ENCODE measurements at places on chromosomes 5 and 9.
A peak's percentile ranks its signal among the peaks of the same experiment; 100 is the strongest.

DNA sequence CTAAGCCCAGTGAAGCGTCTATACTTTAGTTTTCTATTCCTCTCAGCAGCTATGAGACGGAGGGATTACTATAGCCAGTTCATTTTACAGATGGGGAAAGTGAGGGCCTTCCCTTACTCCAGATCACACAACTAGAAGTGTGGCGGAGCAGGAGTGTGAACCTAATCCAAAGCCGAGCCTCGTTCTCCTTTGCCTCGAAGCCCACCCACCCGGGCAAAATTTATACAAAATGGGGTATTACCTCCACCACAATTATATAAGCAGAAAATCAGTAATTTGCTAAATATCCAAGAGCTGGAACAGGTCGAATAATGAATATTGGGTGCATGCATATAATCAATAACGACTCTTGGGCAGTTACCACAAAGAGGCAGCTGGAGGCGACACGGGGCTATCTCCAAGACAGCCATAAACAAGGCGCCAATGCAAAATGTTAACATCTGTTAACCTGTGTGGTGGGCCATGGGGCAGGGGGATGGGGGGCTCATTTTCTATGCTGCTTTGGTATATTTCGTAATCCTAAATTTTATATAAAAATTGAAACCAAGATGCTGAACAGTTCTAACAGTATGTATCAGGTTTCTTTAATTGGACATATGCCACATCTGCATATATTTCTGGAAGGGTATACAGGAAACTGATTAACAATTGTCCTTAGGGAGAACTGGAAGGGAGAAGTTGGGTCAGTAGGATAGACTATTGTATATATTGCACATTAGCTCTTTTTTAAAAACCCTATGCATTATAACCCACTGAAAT lies 1.2 kb upstream of the RNF44 start:
- H3K4me3 ChIP-seq, result peak overlapping the region; percentile 61
- no peaks in the 10 kb centered on the region for H3K36me3 ChIP-seq
- H3K27me3 ChIP-seq, result no peaks in the 10 kb centered on the region
- H3K27ac ChIP-seq, result peak overlapping the region; percentile 98
- H3K4me1 ChIP-seq, result peaks cover 35% of the 10 kb centered on the region

DNA sequence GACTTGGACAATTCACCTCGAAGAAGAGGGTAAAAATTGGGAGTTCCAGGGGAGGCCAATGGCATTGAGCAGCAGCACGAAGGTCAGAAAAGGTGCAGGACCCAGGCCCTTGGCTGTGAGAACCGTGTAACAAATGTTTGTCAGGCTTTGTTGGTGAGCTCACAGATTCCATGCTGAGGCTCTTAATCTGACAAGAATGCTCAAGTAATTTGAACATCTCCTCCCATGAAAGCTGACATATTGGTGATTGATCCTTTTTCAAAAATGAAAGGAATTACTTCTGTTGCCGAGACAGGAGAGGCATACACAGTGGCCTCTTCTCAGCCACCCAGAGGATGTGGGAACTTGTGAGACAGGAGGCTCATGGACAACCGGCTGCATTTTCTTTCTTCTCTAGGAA lies 11.6 kb downstream of the RAI14 start:
- no peak overlapping the region for H3K27ac ChIP-seq
- no peaks in the 10 kb centered on the region for H3K27me3 ChIP-seq
- DNase-seq, result no peak
- H3K36me3 ChIP-seq, result no peaks in the 10 kb centered on the region
- peaks cover 7% of the 10 kb centered on the region for H3K4me1 ChIP-seq

GRCh38 chr9:7287065-7287464 lies 512.5 kb downstream of the DMAC1 start:
- H3K27ac ChIP-seq, result no peak overlapping the region
- H3K4me1 ChIP-seq, result no peaks in the 10 kb centered on the region
- no peaks in the 10 kb centered on the region for H3K27me3 ChIP-seq
- H3K4me3 ChIP-seq, result no peak overlapping the region

DNA sequence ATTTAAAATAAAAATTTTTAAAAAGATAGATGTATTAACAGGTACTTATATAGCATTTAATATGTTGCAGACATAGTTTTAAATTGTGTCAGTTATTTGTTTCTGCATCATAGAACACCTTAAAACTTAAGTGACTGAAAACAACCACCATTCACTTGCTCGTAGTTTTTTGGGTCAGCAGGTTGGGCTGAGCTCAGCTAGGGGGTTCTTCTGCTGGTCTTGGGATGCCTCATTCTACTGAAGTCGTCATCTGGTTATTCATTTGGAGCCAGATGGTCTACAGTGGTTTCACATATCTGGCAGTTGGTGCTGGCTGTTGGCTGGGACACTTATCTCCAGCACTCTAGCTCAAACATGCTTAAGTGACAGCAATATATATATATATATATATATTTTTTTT lies 29.6 kb downstream of the PSAT1 start:
- H3K4me1 ChIP-seq, result no peaks in the 10 kb centered on the region
- no peak for DNase-seq
- H3K27me3 ChIP-seq, result no peaks in the 10 kb centered on the region

- H3K4me3 ChIP-seq, result no peak overlapping the region
- H3K27ac ChIP-seq, result no peak overlapping the region
- no peaks in the 10 kb centered on the region for H3K36me3 ChIP-seq
Measured at GRCh38 chr9:132858751-132859150, 19.3 kb downstream of the AK8 start.
